Activated CD8-positive, alpha-beta memory T cell treated with anti-CD3 and anti-CD28 coated beads for 48 hours (primary cell): ENCODE measurements at places on chromosomes 7 and 10.
A peak's percentile ranks its signal among the peaks of the same experiment; 100 is the strongest.

DNA sequence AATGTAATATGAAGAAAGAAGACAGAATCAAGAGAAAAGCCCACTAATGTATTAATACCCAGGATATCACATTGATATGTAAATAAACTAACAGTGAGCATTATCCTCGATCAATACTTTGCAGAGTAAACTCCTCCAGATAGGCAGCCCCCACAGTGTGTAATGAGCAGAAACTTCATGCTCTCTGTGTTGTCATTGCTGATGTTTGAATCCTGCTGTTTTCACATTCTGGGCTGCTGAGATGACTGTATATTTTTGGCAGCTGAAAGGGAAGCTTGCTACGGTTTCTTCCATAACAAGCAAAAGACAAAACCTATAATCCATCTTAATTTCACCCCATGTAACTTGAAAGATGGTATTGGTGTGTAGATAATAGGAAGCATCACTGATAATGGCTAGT is 15.3 kb upstream of the THSD7A start:
- DNase-seq, result no peak

DNA sequence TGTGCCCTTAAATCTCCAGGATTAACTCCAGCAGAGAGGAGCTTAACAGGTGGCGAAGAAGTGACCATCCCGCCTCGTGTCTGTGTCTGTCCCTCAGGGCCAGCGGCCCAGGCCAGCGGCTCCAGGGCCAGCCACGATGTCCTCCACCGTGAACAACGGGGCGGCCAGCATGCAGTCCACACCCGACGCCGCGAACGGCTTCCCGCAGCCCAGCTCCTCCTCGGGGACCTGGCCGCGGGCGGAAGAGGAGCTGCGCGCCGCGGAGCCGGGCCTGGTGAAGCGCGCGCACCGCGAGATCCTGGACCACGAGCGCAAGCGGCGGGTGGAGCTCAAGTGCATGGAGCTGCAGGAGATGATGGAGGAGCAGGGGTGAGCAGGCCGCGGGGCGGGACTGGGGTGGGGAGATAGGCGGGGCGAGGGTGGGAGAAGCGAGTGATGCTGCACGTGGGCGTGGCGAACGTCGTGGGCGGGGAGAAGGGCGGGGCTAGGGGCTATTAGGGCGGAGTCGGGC is 33.3 kb downstream of the SRRM3 start:
- DNase-seq, result peak; percentile 71

GRCh38 chr7:95062901-95063300 is 155.5 kb downstream of the PPP1R9A start:
- no peak for DNase-seq

DNA sequence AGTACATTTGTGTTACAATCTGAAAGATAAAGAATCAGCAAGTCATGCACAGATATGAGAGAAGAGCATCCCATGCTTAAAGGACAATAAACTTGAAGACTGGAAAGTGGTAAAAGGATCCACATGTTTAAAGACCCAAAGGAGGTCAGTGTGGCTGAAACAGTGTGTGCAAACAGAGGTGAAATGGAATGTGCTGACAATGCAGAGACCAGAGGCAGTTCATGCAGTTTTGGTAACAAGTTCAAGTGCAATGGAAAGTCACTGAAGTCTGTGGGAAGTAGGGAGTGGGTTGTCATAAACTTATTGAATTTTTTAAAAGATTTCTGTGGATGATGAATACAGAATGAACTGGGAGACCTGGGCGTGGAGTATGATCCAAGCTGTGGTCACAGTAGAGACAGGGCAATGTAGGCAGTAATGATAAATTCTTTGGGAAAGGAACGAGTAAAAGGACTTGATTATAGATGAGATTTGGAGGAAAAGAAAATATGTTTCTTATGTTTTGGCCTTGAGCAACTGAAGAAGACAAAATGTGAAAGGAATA is 408.0 kb downstream of the HGF start:
- no peak for DNase-seq

DNA sequence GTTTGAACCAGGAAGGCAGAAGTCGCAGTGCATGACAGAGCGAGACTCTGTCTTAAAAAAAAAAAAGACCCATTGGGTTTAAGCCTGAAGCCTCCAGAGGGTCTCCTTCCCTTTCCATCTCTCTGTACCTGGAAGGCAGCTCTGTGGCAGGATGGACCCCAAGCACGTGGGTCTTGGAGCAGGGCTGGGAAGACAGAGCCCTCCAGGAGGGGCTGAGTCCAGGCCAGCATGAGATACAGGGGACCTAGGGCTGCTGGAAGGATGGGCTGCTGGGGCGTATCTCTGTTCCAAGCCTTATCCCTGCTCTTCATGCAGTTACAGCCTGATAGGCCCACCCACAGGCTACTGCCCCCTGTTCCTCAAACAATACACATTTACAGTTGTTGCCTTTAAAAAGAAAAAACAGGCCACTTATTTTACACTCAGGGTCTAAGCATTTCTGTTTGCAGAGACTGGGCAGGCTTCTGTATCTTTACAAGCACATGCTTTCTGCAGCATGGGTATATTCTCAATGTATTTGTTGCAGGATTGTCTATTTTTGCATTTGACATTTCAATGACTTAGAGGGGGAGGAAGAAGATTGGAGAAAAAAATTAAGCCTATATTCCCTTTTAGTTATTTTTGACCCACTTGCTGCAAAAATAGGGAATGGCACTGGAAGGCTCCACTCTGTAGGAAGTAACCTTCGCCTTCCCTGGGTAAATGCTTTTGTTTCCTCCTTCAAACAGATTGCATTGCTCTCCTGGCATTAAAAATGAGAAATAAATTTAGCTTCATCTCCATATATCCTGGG is 60.1 kb downstream of the FAM171A1 start:
- no peak for DNase-seq

DNA sequence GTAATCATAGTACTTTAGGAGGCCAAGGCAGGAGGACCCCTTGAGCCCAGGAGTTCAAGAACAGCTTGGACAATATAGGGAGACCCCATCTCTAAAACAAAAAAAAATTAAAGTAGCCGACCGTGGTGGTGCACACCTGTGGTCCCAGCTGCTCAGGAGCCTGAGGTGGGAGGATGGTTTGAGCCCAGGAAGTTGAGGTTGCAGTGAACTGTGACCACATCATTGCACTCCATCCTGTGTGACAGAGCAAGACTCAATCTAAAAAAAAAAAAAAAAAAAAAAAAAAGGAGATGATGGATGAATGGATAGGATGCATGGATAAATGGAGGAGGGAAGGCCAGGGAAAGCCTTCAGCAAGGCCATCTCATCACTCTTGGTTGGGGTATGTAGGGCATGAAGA is 33.4 kb upstream of the BMPR1A start:
- DNase-seq, result no peak

DNA sequence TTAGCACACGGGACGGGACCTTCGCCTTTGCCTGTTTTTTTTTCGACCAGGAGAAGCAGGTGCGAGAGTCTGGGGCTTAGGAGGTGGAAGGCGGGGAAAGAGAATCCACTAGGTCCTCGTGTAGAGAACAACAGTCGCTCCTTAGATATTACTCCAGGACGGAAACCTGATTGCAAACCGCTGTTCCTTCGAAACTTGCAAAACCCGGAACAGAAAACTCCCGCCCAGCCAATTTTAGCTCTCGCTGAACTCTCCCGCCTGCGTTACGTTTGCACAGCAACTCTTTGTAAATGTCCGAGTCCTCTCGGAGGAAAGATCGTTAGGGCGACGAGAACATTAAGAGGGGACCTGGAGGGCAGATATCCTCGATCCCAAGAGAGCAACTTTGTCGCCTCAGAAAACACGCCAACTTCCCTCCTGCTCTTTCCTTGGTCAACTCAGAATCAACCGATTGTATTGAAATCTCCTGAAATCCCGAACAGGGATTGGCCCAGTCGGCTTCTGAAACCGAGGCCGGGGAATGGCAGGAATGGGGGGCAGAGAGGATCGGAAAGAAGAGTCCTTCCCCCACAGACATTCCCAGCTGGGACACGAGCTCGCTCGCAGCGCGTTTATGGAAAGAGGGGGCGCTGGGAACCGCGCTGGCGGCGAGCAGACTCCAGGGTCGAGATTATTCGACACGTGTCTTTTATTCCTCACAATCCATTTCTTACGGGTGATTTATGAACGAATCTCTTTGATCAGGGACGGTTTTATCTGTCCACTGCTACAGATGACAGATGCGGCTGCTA is 9.9 kb downstream of the TWIST1 start:
- no peak for DNase-seq
